ENCODE measurements at places on chromosomes 16 and 17.

- DNase-seq, result no peak
Observed at GRCh38 chr16:4945560-4946502, 8.9 kb upstream of the PPL start.

GRCh38 chr17:8013731-8014557 is 11.5 kb downstream of the GUCY2D start:
- DNase-seq, result no peak

DNA sequence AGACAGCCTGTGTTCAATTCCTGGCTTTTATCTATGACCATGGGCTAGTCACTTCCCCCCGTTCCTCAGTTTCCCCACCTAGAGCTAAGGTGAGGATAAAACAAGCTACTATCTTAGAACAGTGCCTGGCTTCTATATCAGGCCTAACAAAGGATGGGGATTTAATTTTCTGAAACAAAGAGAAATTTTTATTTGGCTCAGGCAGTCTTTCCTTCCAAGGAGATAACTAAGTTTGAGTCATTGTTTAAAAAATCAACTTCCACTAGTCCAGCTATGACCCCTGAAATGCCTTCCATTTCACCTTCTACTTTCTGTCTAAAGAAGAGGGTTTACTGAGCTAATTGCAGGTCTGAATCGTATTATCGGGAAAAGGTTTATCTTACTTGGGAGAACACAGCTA is 99.0 kb downstream of the CMIP start:
- DNase-seq, result no peak

DNA sequence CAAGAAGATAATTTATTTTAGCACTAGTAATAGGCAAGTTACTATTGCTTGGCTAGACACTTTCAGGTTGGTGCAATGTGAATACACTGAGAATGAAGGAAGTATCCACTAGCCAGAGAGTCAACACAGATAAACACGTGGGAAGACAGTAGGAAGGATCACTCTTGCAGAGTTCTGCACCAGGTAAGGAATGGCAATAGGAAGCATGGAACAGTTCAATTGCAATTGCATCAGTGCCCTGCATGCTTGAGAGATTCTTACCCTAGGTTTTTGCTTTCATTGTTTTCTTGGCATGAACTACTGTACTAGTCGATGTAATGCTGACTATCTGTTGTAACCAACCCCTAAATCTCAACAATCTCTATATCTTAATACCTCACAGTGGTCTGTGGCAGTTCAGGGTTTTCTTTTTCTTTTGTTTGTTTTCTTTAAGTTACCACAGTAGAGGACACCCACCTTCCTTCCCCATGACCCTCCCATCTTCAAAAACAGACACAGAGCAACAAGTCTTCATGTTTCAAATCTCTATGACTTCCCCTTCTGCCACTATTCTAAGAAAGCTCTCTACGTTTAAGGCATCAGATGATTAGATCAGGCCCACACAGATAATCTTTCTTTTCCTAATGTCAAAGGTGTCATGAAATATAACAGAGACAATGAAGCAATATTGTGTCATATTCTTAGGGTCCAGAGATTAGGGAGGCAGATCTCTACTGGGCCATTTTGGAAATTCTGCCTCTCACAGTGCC is 18.1 kb upstream of the ABCA8 start:
- DNase-seq, result no peak

GRCh38 chr17:3956327-3956957 is 7.8 kb downstream of the ATP2A3 start:
- DNase-seq, result no peak

GRCh38 chr16:19822533-19822932 is 62.1 kb downstream of the GPRC5B start:
- DNase-seq, result no peak

DNA sequence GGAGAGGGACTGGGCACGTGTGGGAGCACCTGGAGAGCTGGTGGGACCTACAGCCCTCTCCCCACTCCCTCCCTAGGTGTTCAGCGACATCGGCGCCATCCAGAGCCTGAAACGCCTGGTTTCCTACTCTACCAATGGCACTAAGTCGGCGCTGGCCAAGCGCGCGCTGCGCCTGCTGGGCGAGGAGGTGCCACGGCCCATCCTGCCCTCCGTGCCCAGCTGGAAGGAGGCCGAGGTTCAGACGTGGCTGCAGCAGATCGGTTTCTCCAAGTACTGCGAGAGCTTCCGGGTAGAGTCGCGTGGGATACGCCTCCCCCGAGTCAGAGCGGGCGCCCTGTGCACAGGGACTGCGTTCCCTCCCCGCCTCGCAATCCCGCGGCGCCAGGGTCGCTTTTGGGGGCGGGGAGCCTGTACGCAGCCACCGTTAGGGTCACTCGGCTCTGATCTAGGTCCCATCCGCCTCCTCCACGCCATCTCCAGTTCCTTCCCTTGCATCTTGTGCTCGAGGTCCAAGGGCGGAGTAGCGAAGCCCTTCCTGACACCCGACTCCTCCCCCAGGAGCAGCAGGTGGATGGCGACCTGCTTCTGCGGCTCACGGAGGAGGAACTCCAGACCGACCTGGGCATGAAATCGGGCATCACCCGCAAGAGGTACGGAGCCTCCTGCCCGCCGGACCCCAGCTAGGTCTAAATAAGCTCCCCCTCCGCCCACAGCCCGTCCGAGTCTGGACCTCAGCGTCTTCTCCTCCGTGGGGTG is 13.0 kb downstream of the SARM1 start:
- DNase-seq, result no peak

GRCh38 chr17:48825446-48826381 is 5.1 kb upstream of the CALCOCO2 start:
- DNase-seq, result no peak

DNA sequence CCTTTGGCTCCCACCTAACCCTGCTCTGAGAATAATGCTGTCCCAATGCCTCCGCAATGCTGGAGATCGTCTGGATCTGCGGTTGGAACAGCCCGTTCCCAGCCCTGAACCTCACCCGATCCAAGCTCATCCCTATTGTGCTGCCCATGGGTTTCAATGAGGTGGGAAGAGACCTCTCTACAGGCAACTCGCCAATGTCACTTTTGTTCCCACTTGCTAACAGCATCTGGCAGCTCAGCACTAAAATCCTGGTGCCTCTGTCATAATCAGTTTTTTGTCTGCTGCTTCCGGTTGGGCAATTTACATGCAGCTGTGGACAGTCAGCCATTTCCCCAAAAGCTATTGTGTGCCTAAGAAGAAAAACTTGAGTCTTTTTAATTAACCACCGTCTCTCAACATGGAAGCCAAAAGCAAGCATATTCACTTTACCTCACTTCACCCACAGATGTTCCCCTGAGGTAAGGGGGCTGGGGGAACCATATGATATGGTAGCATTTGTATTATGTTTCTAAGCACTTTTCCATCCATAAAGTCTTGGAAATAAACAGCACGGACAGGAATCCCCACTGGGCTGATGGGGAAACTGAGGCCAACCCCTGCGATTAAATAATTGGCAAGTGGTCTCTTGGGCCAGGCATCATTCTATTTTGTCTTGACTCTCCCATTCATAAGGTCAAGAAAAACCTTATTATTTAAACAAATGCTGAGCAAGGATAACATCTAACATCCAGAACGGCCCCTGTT is 159.2 kb upstream of the CDH5 start:
- DNase-seq, result no peak

DNA sequence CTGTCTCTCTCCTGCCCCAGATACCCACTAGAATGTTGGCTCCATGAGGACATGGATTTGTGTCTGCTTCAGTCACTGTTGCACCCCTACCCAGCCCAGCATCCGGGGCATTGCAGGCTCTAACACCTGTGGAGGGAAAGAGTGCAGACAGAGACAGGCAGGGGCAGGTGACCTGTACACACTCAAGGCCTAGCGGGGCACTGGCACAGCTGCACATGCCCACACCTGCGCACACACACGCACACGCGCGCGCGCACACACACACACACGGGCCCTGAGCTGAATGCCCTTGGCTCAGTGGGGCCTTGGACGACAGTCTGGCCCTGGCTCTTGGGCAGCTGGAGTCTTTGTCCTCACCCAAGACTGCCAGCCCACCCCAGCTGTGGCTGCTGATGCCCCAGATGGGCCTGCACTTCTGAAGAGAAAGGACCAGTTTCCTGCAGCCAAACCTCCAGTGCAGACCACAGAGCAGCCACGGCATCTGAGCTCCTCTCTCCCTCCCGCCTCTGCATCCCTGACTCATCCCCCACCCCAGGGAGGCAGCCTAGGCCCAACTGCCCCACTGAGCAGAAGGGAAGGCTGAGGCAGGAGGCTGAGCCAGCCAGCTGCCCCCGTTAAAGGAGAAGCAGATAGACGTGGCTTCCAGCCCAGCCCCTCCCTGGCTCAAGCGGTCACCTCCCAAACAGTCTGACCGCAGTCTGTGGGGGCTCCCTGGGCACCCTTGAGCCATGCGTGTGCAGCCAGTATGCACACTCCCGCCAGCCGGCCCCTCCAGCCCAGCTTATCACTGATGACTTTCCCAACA is 12.3 kb upstream of the RAI1 start:
- no peak for DNase-seq

GRCh38 chr16:4244254-4245076 is 2.6 kb upstream of the SRL start:
- DNase-seq, result no peak

DNA sequence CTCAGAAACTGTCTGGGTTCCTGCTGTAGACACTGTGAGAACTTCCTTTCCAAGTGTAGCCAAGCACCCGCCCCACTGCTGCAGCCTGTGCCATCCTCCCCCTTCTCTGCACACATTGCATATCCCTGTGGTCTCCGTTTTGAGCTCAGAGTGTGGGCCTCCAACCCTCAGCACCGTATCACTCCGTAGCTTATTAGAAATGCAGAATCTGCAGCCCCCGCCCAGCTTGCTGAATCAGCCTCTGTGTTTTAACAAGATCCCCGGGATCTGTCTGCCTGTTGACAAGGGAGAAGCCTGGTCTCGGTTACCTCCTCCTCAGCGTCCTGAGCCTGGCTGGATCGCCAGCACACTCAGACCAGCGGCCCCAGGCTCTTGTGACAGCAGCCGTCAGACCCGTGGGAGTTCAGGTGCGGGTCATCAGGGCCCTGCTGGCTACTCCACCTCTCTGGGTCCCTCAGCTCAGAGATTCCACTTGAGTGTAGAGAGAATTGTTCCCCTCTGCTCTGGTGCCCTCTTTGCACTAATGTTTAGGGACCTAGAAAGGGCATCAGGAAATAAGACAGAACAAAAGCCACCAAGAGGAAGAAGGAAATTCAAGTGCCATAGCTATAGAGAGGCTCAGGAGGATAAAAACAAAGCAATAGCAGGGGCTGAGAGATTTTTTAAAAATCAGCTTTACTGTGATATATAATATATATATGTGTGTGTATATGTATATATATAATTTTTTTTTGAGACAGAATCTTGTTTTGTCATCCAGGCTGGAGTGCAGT is 92.3 kb downstream of the PITPNC1 start:
- no peak for DNase-seq

- no peak for DNase-seq
Observed at GRCh38 chr16:81621496-81621895, 157.6 kb upstream of the PLCG2 start.

GRCh38 chr16:23950291-23950894 is 114.6 kb downstream of the PRKCB start:
- no peak for DNase-seq

- no peak for DNase-seq
Observed at GRCh38 chr17:17372856-17373520, 69.8 kb downstream of the NT5M start.

GRCh38 chr16:78925083-78925767 is 675.3 kb downstream of the MAF start:
- DNase-seq, result no peak

DNA sequence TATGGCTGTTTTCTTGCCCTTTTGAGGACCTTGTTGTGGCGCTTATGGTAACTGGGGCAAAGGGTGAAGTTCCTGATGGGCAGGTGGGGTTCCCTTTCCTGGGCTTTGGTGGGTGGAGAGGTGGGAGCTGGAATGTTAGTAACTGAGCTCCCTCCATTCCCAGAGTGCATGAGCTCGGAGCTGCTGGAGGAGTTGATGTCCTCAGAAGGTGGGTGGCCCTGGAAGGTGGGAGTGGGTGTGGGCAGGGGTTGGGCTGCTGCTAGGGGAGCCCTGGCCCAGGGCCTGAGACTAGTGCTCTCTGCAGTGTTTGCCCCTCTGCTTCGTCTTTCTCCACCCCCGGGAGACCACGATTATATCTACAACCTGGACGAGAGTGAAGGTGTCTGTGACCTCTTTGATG is 1.2 kb upstream of the ELMO3 start:
- DNase-seq, result no peak

DNA sequence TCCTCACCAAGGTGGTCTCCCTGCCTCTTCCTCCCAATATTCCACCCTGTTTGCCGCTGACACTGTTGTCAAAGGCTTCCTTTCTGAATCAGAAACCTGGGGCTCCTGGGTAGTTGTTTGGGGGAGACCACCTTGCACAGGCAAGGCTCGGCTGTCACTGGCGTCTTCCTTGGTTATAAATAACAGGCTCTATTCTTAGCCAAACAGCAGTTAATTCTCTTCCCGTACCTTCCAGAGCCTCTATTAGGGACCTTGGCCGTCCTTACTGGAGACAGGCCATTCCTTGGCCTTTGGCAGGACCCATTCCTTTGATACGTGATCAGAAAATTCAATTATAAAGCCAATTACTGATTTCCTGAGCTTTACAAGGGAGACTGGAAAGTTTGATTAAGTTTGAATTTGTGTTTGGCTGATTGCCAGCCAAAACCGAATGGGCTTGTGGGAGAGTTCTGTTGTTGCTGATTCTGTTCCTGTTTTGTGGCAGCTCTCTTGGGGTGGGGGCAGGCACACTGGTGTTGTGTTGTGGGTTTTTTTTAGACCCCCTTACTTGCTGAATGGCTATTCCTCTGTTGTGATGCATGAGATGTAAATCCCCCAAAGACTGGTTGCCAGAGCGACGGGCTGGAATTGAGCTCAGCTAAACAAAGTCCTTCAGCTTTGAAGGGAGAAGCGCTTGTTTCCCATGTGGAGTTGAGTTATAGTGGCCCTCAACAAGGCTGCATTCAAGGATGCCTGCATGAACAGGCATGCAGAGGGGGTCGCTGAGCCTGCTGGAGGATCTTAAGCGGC is 104.6 kb downstream of the GNAO1 start:
- DNase-seq, result no peak

- DNase-seq, result no peak
Observed at GRCh38 chr16:1308036-1308976, 1.1 kb upstream of the UBE2I start.

- DNase-seq, result no peak
Observed at GRCh38 chr17:4519361-4519788, 20.7 kb downstream of the SPNS2 start.

- DNase-seq, result no peak
Observed at GRCh38 chr17:30170415-30170987, 53.9 kb downstream of the NSRP1 start.

- no peak for DNase-seq
Observed at GRCh38 chr17:1976000-1976682, 49.0 kb downstream of the RTN4RL1 start.
